Stomach (tissue), 19 donors: ENCODE measurements at places on chromosomes 1 and 21.

DNA sequence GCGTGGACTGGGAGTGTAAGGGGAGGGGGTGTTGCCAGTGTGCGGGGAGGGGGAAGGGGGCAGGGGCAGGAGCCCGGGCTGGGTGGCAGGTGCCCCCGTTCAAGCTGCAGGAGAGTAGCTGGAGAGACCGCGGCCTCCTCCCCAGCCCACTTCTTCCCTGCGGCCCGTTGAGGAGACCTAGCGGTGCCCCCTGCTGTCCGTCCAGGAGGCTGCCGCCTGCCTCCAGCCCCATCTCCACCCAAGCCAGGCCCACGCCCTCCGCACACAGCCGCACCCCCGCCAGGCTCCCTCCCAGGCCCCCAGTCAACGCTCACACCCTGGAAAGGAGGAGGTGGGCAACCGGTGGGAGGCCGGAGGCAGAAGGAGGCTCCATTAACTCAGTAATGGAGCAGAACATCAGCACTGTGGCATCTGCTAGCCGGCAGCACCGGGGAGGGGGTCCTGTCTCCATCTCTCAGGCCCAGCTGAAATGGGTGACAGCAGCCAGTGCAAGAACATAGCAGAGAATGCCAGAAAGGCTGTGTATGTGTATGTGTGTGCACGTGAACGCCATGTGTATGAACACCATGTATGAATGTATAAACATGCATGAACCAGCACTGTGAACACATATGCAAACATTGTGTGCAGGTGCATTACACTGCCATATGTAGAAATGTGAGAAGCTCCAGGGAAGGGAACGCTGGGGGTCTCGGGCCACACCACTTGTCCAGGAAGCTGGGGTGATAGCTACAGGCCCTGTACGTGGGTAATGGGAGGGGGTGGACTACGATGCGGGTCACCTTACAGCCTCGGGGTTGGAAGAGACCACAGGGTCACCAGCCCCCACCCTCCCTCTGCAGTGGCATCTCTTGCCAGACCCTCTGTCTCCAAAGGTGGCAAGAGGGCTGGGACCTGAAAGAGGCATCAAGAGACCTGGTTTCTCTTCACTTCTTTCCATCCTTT, 84.6 kb downstream of the SYT2 start:
- peak; percentile 88 for DNase-seq

DNA sequence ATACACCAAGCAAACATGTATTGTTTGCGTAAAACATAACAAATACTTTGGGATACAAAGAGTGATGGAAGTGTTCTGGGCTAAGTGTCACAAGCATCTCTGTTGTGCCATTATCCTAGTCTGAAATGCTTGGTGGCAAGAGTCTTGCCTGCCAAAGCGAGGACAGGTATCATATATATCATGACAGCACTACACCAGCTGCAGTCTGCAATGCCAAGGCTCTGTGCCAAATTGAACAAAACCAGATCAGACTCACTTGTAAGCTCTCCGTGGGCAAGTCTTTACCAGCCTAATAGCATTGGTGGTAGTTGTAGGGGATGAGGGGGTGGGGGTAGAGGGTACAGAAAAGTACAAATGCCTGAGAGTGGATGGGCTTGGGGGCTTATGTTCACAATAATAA, 119.2 kb downstream of the RWDD3 start:
- no peak for DNase-seq

DNA sequence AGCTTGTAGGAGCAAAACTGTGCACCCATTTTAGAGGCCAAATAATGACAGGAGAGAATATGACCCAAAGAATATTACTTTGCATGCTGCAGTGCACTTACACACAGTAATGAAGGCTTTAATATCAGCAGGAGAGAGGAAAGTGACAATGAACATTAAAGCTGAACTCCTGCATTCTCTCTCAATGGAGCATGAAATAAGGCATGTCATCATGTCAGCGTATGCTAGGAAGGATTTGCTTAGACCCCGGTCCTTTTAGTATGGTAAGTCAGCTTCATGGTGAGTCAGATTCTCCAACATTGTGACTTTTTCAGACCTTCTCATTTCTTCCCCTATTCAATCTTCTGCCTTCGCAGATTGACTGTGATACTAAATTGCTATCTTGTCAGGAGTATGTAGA, 210.7 kb upstream of the TMPRSS15 start:
- DNase-seq = no peak

DNA sequence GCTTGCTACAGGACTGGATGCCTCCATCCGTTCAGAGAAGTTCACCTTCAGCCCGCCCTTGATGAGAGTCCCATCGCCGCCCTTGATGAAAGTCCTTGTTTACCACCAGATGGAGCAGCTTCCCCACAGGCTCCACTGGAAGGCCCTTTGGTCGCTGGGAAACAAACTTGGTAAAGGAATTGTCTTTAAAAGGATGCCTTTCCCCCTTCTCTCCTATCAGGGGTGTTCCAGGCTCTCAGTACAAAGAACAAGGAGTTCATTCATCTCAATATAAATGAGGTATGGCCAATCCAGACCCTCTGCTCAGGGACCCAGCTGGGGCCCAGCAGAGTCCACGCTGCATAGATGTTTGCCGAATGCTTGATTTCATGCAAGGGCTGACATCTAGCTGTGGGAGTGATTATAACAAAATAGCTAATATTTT, 50.8 kb downstream of the CAPN9 start:
- DNase-seq = peak; percentile 64

DNA sequence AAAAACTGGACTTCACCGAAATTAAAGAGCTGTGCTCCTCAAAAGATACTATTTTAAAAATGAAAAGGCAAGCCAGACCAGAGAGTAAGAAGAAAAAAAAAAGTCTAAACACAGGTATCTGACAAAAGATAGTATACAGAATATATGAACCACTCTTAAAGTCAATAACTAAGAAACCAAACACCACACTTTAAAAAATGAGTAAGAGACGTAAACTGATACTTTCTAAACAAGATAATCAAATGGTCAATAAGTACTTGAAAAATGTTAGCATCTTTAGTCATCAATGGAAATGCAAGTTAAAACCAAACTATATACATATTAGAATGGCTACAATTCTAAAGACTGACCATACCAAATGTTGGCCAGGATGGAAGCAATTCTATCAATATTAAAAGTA, 77.6 kb downstream of the EVI5 start:
- no peak for DNase-seq

- no peak for DNase-seq
Observed at GRCh38 chr1:248417854-248418253, 15.0 kb downstream of the OR2T1 start.

- DNase-seq = no peak
Observed at GRCh38 chr1:151048645-151049032, 1.1 kb downstream of the C1orf56 start.

DNA sequence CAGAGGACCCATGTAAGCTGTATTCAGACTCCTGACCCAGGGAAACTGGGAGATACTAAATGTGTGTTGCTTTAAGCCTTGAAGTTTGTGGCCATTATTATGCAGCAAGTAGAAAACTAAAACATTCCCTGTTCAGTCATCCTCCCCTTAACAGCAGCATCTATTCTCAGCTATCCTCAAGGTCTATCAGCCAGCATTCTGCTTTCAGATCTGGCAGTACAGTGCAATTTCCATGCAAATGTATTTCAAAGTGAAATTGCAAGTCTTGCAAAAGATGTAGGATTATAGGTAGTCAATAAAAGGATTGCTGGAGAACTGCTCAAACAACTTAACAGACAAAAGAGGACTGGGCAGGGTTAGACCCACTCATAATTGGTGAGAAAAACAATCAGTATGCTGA, 111.3 kb downstream of the NOS1AP start:
- no peak for DNase-seq

GRCh38 chr1:216566641-216567205, 143.5 kb upstream of the USH2A start:
- DNase-seq = no peak

- no peak for DNase-seq
Observed at GRCh38 chr1:214739621-214740238, 136.7 kb downstream of the CENPF start.

DNA sequence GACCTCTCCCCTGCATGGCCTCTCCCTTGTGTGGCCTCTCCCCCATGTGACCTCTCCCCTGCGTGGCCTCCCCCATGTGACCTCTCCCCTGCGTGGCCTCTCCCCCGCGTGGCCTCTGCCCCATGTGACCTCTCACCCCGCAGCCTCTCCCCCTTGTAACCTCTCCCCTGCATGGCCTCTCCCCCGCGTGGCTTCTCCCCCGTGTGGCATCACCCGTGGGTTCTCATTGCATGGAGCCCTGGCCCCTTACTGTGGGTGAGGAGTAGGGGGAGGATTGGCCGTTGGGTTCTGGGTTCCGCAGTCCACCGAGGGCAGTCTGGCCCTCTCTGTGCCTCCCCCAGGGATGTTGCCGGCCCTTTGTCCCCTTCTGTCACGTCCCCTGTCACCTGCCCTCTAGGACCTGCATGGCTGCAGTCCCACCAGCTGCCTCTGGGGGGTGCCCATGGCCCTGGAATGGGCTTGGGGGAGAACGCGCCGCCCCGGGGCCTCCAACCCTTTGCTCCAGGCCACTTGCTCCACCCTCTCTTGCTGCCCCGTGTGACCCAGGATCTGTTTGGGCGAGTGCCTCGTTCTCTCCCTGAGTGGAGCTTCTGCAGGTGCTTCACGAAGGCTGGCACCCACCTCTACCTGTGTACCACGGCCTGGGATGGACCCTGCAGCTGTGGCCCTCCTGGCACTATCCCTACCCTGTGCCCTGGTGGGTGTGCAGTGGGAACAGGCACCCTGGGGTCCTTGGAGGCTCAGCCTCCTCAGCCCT, 21.3 kb downstream of the RRP1 start:
- peak; percentile 91 for DNase-seq

- DNase-seq = no peak
Observed at GRCh38 chr1:80818211-80818610, 982.5 kb upstream of the ADGRL2 start.

GRCh38 chr1:44503625-44504024, 98.6 kb downstream of the RNF220 start:
- DNase-seq = no peak

DNA sequence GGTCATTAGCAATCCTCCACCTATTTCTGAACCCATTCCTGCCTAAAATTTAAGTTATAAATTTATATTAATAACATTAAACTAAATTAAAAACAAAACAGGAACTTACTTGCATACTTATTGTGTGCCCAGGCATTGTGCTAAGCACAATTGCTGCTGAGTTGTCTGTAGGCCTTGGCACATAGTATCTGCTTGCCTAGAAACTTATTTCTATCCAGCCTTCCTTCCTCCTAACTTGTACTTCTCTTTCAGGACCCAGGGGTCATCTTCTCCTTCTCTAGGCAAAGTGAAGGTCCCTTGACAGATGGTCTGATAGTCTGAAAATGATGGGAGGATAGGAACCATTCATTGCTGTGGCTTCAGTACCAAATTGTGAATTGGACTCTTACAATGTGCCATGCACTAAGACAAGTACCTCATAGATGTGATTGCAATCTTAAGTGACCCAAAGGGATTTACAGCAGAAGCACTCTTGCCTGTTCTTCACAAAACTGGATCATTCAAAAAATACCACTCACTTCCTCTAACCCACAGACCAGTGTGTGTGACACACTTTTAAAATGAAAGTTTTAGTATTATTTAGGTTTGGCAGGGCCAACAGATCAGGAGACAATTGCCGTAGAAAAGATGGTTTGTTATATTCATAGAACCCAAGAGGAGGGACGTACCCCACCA, 10.3 kb upstream of the CD101 start:
- no peak for DNase-seq

DNA sequence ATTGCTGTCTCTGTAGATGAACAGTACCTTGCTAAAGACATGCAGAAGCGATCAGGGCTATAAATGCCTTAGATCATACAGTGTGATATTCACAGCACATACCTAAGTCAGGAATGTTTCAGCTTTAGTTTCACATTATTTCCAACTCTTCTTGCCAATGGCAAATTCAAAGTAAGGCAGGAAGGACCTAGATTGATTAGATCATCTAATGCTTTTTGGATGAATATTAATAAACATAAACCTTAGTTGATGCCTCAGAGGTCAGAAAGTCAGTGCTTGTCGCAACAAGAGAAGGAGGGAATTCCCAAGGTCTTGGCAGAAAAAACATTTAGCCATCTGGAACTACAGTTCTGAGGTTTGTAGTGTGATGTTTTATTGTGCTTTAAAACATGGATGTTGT, 122.3 kb downstream of the TNFSF18 start:
- DNase-seq = no peak

GRCh38 chr1:37545019-37545418, 9.1 kb downstream of the SNIP1 start:
- DNase-seq = no peak
